NK-92 treated with Interleukin-12 subunit alpha and Interleukin-12 subunit beta, amount 100 ng/mL, for 24 hours (cell line): ENCODE measurements at places on chromosomes 16 and 17.

DNA sequence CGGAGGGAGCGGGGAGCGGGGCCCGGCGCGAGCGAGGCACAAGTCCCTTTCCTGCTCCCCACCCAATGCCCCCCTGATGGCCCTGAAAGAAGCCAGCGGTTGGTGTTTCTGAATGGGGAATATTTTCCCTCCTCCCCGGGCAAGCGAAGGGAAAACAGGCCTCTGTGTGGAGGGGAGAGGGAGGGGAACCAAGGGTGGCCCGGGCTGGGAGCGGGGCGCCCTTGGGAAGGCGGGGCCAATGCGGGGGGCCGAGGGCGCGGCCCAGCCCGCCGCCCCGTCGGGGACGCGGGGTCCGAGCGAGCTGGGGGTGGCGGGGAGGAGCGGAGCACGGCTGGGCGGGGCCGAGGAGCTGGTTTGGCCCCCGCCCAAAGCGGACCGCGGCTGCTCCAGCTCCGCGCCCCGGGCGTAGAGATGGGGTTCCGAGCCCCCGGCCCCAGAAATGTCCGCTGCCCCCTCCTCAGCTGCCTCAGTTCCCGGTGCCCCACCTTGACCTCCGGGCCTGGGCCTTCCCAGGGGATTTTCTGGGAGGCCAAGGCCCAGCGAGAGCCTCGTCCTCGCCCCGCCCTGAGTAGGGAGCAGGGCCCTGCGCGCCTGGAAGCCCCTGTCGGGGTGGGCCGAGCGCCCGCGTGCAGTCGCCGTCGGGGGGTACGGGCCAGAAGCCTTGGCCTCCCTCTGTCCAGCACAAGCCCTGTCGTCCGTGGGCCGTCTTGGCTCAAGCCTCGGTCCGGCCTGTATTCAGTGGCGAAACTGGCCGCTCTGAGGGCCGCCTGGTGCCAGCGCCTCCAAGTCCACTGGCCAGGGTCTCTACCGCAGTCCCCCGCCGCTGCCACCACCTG lies 3.9 kb upstream of the HEXIM1 start:
- DNase-seq: no peak

- DNase-seq: no peak
These were observed 59.7 kb downstream of the HLF start for GRCh38 chr17:55324296-55324978.

- DNase-seq: no peak
These were observed 17.5 kb upstream of the MT4 start for GRCh38 chr16:56547120-56547948.

GRCh38 chr16:49932946-49933345 lies 77.0 kb upstream of the ZNF423 start:
- DNase-seq: no peak

- no peak for DNase-seq
These were observed 998 bp upstream of the TMEM11 start for GRCh38 chr17:21214777-21215541.

DNA sequence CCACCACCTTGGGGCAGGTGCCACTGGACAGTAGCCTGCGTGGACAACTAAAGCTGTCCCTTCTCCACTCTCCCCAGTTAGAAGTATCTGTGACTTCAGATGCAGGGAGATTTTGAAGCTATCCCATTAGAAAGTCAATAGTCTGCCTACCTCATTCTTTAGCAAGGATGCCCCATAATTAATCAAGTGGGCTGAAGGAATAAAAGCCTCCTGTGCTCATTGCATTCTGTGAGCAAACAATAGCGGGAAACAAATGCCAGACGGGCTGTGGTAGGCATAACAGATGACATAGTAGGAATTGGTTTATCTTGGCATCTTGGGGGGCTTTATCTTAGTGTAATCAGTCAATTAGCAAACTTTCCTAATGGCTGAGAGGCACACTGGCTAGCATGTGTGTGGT lies 96.7 kb upstream of the HSBP1 start:
- no peak for DNase-seq

- no peak for DNase-seq
These were observed 9.2 kb downstream of the CDIP1 start for GRCh38 chr16:4529085-4530060.

DNA sequence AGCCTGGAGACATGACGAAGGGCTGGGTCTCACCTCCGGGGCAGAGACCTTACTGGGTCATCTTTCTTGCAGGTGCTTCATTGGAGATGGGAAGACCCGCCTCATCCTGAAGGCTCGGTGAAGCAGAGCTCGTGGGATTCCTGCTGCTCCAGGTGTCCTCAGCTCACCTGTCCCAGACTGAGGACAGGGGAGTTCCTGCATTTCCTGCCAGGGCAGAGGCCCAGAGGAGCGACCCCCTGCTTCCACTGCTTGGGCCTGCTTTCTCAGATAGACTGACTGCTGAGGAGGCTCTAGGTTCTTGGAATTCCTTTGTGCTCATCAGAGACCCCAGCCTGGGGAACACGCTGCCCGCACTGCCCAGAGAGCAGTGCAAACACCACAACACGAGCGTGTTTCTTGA lies 11.6 kb downstream of the AQP8 start:
- DNase-seq: no peak

GRCh38 chr16:54482892-54483574 lies 196.4 kb upstream of the IRX3 start:
- no peak for DNase-seq

DNA sequence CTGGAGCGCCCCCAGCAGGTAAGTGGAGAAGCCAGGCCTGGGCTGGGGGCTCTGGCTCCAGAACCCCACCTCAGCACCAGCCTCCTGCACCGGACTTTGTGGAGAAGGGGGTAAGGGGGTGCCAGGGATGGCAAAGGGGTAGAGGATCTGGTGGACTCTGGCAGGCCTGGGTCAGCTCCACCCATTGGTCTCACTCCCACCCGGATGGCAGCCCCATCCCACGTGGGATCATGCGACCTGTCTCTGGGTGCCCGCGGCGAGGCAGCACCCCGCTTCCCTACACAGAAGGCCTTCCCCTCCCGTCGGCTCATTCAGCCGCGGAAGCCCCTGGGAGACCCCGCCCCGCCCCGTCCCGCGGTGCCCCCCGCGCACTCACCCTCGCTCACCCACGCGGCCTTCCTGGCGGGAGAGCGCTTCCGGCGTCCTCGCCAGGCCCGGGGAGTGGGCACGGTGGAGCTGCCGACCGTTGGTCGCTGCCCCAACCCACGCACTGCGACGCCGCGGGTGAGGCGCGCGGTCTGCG lies 498 bp upstream of the PLEKHG4 start:
- DNase-seq: peak; percentile 65

- DNase-seq: no peak
These were observed at the start of gene MMP28 for GRCh38 chr17:35795007-35795870. Gene MMP28, minus strand, starts transcription at chr17:35795641. Its CDS starts 264 bp downstream, at chr17:35795377.

DNA sequence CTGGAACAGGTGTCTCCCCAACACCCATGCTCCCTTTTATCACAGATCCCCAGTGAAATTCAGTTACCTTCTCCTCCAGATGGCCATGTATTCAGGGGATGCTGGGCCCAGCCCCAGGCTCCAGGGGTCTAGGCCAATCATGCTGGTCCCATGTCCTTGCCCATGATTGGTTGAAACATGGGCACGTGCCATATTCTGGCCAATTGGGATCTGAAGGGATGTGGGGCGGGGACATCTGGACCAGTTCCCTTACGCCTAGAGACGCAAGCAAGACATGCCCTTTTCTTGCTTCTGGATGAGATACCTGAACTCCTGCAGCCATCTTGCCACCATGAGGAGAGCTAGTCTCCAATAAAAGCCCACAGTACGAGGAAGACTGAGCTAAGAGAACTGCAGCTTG lies 31.0 kb upstream of the ST6GALNAC1 start:
- DNase-seq: no peak

GRCh38 chr17:19656851-19657581 lies 8.5 kb downstream of the ALDH3A2 start:
- DNase-seq: no peak

DNA sequence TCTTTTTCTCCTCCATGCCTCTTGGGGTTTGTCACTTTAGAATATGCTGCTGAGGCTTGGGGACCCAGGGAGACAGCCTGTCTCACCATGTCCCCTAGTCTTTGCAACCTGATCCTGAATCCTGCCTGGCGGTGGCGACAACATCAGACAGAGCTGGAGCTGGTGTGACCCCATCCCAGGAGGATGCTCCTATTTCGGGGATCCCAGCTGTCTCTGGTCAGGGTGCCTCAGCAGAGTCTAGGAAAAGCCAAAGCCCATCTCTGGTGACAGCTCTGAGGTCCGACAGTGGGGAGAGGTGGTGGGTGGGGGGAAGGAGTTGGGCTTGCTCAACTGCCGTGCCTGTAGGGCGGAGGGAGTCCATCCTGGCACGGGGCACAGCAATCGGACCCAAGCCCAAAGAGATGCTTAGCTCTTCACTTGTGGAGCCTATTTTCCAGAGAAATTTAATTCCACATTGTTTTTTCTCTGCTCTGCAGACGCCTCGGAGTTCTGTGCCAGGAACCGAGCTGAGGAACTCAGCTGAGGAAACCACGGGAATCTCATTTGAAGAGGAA lies 10.3 kb upstream of the TNS4 start:
- no peak for DNase-seq

- DNase-seq: no peak
These were observed 16.8 kb downstream of the GALNS start for GRCh38 chr16:88839745-88840599.

DNA sequence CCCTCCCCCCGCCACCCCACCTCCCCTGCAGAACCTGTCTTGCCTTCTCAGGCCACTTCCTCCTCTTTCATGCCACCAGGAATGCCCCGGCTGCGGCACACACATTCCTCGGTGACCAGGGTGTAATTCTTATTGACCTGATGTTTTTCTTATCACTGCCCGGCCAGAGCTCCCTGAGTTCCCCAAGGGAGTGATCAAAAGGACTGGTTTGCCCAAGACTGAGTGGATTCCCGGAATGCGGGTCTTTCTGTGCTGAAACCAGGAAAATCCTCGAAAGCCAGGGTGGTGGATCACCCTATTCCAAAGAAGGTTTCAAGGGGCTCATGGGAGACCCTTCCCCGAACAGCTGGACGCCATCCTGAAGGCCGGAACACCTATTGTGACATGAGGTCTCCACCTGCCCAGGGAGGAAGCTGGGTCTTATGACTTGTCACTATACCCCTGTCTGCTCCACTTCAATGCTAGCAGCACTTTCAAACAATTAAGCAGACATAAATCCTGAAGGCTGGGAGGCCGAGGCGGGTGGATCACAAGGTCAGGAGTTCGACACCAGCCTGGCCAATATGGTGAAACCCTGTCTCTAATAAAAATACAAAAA lies 53.0 kb upstream of the RPL38 start:
- no peak for DNase-seq
